IPS DF 6.9 (cell line): ENCODE measurements at places on chromosomes 4 and X.

DNA sequence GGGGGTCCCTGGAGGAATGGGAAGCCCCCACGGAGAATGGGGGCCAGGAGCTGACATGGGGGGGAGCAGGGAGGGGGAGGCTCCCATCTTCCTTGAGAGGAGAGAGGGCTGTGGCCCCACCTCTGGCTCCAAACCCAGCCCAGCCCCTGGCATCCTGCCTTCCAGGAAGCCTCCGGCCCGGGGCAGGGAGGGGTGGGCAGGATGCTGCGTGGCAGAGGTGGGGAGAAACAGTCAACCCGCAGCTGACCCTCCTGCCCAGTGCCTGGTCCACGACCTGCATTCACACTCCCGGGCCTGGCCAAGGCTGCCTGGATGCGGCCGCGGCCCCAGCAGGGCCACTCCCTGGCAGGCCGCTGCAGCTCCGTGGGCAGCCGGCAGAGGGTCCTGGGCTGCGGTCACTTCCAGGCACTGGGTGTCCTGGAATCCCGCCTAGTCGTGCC lies 39.0 kb downstream of the CPLX1 start:
- no peak overlapping the region for H3K27ac ChIP-seq
- no peak for DNase-seq
- H3K4me3 ChIP-seq: no peak overlapping the region
- peaks cover 11% of the 10 kb centered on the region; the same call in 1 of the 2 replicates for H3K27me3 ChIP-seq
- no peaks in the 10 kb centered on the region; the same call in 1 of the 2 replicates for H3K36me3 ChIP-seq

- no peak for DNase-seq
- no peaks in the 10 kb centered on the region for H3K4me1 ChIP-seq
- no peaks in the 10 kb centered on the region for H3K27me3 ChIP-seq
- H3K4me3 ChIP-seq: no peak overlapping the region
- no peaks in the 10 kb centered on the region for H3K36me3 ChIP-seq
These were observed 1720.2 kb downstream of the PCDH7 start for GRCh38 chr4:32440391-32440790.

DNA sequence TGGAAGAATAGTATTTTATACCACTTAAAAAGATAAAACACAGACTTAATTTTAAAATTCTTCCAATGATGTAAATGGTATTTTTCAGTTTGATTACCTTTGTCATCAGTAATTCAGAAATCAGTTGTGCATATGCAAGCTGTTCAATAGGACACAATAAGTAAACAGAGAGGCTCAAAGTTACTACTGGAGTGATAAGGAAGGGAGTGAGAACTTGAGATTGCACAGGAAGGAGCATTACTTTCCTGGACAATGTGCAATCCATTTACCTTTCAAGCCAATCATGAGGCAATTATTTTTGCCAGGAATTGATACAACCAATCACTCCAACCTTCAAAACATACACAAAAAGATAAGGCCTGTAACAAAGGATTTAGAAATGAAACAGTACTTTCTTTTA lies 1024.3 kb downstream of the RAPGEF2 start:
- no peaks in the 10 kb centered on the region for H3K27me3 ChIP-seq
- no peak overlapping the region for H3K27ac ChIP-seq

- no peak overlapping the region for H3K27ac ChIP-seq
- no peaks in the 10 kb centered on the region for H3K27me3 ChIP-seq
- no peaks in the 10 kb centered on the region; the same call in 1 of the 2 replicates for H3K36me3 ChIP-seq
- no peak overlapping the region for H3K4me3 ChIP-seq
- H3K4me1 ChIP-seq: no peaks in the 10 kb centered on the region
- no peak for DNase-seq
These were observed 56.5 kb downstream of the SNX25 start for GRCh38 chr4:185265942-185266341.

GRCh38 chr4:36099509-36099908 lies 144.8 kb downstream of the ARAP2 start:
- no peak for DNase-seq
- H3K4me1 ChIP-seq: no peaks in the 10 kb centered on the region
- H3K4me3 ChIP-seq: no peak overlapping the region
- no peak overlapping the region for H3K27ac ChIP-seq
- no peaks in the 10 kb centered on the region for H3K36me3 ChIP-seq

GRCh38 chr4:178037459-178038214 lies 595.4 kb upstream of the AGA start:
- H3K4me3 ChIP-seq: no peak overlapping the region
- H3K4me1 ChIP-seq: no peaks in the 10 kb centered on the region
- DNase-seq: no peak
- no peaks in the 10 kb centered on the region for H3K36me3 ChIP-seq
- H3K27me3 ChIP-seq: no peaks in the 10 kb centered on the region

DNA sequence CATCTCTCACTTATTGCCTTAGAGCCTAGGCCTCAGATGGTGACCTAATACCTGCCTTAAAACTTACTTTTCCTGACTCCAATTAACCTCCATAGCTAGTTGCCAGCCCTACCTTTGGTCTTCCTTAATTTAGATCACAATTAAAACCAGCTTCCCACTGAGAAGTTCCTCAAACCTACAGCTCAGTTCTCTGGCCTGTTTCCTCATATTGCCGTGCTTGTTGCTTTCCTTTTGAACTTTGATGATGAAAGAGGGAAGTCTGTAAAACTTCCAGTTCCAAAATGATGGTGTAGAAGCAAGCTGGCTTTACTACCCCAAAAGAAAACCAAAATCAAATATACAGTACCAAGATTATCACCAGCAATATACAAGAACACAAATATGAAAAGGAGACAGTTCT lies 28.9 kb upstream of the CAMK2D start:
- no peaks in the 10 kb centered on the region for H3K4me1 ChIP-seq
- no peaks in the 10 kb centered on the region for H3K27me3 ChIP-seq

- no peak overlapping the region for H3K27ac ChIP-seq
- no peaks in the 10 kb centered on the region for H3K36me3 ChIP-seq
- no peak for DNase-seq
- no peak overlapping the region for H3K4me3 ChIP-seq
- H3K4me1 ChIP-seq: peaks cover 6% of the 10 kb centered on the region
- no peaks in the 10 kb centered on the region for H3K27me3 ChIP-seq
These were observed 149.4 kb upstream of the PJA1 start for GRCh38 chrX:69314436-69315348.

DNA sequence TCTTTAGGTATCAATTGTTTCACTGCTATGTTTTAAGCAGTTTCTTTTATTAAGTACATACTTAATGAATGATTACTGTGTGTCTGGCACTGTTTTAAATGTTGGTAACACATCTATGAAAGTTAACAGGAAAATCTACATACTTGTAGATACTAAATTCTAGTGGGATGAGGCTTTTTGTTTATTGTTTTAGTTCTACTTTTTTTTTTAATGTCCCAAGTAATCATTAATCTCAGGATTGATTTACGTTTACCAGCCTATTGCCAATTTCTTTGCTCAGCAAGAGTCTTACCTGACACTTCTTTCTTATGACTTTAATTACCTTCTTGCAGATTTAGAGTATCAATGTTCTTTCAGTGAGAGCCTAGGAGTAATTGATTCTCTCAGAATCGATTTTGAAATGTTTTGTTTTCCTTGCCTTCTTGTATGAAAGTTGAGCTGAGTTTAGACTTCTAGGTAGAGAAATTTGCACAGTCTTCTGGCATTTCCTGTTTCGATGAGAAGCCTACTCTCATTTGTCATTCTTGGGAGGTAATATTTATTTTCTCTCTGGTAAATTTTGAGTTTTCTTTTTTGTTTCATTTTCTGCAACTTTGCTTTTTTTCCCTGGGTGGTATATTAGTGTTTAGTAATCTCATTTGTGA lies 235.2 kb upstream of the ANKRD50 start:
- H3K27ac ChIP-seq: no peak overlapping the region
- no peak overlapping the region for H3K4me3 ChIP-seq
- no peaks in the 10 kb centered on the region for H3K4me1 ChIP-seq
- H3K36me3 ChIP-seq: no peaks in the 10 kb centered on the region

- no peaks in the 10 kb centered on the region for H3K4me1 ChIP-seq
- no peak for DNase-seq
- no peaks in the 10 kb centered on the region for H3K27me3 ChIP-seq
- H3K36me3 ChIP-seq: no peaks in the 10 kb centered on the region
- H3K4me3 ChIP-seq: no peak overlapping the region
These were observed 3.7 kb upstream of the CXCL6 start for GRCh38 chr4:73832651-73833237.

- H3K27ac ChIP-seq: no peak overlapping the region
- no peaks in the 10 kb centered on the region for H3K4me1 ChIP-seq
- H3K36me3 ChIP-seq: no peaks in the 10 kb centered on the region
These were observed 33.6 kb upstream of the BMPR1B start for GRCh38 chr4:94724016-94724790.

DNA sequence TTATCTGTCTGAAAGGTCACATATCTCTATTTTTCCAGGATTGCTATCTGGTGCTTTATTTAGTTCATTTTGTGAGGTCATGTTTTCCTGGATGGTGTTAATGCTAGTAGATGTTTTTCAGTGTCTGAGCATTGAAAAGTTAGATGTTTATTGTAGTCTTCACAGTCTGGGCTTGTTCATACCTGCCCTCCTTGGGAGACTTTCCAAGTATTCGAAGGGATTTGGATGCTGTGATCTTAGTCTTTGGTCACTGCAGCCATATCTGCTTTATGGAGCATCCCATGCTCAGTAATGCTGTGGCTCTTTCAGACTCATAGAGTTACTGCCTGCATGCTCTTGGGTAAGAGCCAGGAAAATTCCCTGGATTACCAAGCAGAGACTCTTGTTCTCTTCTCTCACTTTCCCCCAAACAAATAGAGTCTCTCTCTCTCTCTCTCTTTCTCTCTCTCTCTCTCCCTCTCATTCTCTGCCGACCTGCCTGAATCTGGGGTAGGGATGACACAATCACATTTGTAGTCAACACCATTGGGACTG lies 130.0 kb downstream of the AR start:
- no peaks in the 10 kb centered on the region for H3K36me3 ChIP-seq
- H3K4me1 ChIP-seq: no peaks in the 10 kb centered on the region
- no peak overlapping the region for H3K27ac ChIP-seq
- DNase-seq: no peak
- no peaks in the 10 kb centered on the region for H3K27me3 ChIP-seq
- no peak overlapping the region for H3K4me3 ChIP-seq

- no peak overlapping the region for H3K4me3 ChIP-seq
- H3K36me3 ChIP-seq: no peaks in the 10 kb centered on the region
- no peak overlapping the region for H3K27ac ChIP-seq
- no peaks in the 10 kb centered on the region for H3K27me3 ChIP-seq
- no peaks in the 10 kb centered on the region for H3K4me1 ChIP-seq
These were observed 69.6 kb downstream of the FGFBP1 start for GRCh38 chr4:15868826-15869413.
